ENCODE measurements at places on chromosomes 1 and 21.

GRCh38 chr1:18808550-18808949, 50.9 kb downstream of the TAS1R2 start:
- no peak for DNase-seq

GRCh38 chr1:44256762-44257554, 43.7 kb downstream of the DMAP1 start:
- no peak for DNase-seq

- no peak for DNase-seq
Measured at GRCh38 chr1:151491641-151492040, 19.5 kb upstream of the CGN start.

GRCh38 chr1:41427122-41427913, 57.2 kb downstream of the EDN2 start:
- no peak for DNase-seq

DNA sequence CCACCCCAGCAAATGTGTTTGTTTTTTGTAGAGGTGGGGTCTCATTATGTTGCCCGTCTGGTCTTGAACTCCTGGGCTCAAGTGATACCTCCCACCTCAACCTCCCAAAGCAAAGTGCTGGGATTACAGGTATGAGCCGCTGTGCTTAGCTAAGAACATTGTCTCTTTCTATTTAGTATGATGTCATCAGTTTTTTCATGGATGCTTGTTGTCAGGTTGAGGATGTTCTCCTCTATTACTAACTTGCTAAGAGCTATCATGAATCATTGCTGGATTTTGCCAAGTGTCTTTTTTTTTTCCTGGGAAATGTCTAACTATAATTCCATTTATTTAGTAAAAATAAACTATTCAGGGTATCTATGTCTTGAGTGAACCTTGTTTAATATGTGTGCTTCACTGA, 19.0 kb upstream of the MPC2 start:
- DNase-seq: no peak

All from PC-3 (cell line).